ENCODE measurements at places on chromosomes 6 and 20.

- no peak for DNase-seq
Measured at GRCh38 chr6:384898-385297, 6.7 kb upstream of the IRF4 start.

GRCh38 chr20:15256676-15257568 is 919.5 kb upstream of the FLRT3 start:
- DNase-seq = no peak

GRCh38 chr20:61072398-61072797 is 179.7 kb upstream of the CDH4 start:
- no peak for DNase-seq

DNA sequence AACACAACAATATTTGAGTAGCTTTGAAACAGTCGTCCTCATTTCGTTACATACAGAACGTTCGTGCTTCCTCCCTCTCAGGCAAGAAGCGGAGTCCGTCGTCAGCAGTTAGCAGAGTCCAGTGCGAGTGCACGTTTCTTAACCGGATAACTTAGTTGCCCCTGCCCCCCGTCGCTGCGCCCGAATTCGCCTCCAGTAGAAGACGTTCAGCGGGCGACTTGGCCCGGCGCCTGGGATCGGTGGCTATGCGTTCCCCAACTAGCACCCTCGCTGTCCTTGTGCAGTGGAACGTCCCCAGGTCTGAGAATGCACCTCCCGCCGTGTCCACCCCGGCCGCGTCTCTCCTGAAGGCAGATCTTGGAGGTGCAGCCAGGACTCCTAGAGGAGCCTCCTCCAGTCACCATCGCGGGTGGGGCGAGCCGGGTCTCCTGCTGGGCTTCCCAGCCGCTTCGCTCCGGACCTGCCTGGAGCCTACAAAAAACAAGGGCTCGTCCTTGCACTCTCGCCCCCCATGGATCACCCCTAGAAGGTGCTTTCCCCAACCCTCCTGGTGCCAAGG is 910 bp upstream of the PCSK2 start:
- peak; percentile 25 for DNase-seq

DNA sequence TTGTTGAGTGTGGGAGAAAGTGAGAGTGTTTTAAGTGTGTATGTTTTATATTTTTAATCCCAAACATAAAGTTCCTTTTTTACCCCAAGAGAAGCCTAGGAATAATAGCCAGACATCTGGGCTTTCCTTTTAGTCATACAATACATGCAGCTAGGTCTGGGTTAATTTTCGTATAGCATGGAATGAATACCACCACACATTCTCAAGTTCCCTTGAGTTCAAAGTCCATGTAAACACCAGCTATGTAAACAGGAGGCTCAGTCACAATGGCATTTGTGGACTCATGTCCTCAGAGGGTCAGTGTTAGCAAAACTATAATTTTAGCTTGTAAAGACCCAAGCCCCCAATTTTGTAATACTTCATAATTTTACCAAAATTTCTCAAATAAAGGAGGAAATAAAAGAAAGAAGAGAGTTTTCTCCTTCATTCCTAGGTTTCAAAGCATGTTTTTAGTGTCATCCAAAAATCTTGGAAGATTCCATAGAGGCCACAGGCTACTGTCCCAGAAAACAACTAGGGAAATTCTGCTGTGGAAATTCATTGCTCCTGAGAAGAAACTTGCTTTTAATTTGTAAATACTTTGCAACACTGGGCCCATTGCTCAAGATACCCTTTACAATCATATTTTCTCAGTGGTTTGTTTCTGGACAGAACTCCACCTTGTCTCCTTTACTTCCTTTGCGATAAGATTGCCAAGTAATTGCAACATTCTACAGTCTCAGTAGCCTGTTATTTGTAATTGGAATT is 671.2 kb downstream of the COL12A1 start:
- no peak for DNase-seq

- no peak for DNase-seq
Measured at GRCh38 chr20:58718121-58718563, 25.5 kb downstream of the NPEPL1 start.
